ENCODE measurements at places on chromosomes 1 and 21.

- no peak for DNase-seq
These were observed 20.8 kb upstream of the NR5A2 start for GRCh38 chr1:200006711-200007110.

DNA sequence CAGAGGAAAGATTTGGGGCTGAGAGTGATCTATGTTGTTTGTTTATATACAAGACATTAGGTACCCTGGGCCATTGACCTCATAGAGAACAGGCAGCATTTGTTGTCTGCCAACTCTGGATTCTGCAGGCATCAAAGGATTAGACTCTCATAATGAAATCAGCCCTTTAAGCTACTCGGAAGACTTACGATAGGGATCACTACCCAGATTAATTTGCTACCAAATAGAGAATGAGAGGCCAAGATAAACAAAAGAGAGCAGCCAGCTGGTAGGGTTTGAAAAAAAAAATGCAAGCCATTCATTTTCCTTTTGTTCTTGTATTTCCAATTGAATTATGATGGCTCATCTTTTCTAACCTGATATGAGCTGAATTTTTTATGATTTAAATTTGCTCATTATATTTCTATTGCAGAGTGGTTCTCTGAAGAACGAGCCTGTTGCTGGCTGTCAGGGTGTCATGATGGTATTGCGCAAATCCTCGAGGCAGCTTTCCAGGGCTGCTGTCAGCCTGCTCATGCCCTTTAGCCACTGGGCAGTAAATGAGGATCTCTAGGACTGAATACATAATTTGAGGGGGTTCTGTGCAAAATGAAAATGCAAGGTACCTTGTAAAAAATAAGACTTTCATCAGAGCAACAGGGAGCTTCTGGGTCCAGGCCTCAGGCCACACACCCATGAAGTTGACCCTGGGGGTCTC, 116.4 kb upstream of the KCNJ15 start:
- DNase-seq = no peak

- DNase-seq = no peak
These were observed 2.1 kb upstream of the GFI1 start for GRCh38 chr1:92488832-92489231.

DNA sequence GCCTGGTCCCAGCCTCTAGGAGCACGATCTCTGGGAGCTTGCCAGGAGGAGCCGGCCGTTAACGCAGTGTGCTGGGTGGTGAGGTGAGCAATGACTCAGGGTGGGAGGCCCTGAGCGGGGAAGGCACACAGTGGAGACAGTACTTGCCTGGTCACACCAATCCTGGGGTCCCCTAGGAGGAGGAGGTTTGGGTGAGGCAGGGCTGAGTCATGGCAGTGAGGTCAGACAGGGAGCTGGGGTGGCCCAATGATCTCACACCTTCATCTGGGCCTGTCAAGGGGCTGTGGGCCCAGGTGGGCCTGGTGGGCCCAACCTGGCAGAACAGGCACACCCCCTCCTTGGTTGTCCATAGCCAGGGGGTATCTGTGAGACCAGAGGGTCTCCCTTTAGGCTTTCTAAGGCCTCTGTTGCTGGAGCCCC, 8.6 kb upstream of the EDN2 start:
- no peak for DNase-seq

DNA sequence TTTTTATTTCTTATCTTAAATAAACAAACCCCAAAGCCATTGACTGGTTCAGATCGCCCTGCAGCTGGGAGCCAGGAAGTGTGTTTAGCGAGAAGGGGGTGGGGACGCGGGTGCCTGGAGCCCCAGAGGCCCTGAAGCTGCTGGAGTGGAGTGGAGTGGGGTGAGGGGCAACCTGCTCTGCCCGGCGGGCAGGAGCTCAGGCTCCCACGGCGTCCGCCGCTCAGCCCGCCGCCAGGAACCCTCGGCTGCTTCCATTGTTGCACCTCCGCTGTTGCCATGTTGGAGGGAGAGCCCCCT, 673 bp downstream of the PIK3C2B start:
- no peak for DNase-seq

DNA sequence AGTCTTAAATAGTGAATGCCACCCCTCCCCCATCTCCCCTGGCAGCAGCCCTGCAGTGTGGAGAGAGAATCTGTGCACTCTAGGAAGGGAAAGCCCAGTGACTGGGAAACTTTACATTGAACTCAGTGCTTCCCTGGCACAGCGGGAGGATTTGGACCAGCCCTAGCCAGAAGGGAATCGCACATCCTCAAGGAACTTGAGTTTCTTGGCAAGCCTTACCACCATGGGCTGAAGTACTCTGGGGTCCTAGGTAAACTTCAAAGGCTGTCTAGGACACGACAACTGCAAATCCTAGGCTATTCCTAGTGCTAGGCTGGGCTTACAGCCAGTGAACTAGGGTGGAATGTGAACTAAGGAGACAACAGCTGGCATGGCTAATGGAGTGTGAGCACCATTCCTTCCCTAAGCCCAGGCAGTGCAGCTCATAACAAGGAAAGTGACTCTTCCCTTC, 88.3 kb downstream of the COL24A1 start:
- DNase-seq = no peak

- no peak for DNase-seq
These were observed 195.5 kb upstream of the NFIA start for GRCh38 chr1:60886793-60887331.

- DNase-seq = no peak
These were observed 93.1 kb upstream of the HAO2 start for GRCh38 chr1:119275145-119276134.

DNA sequence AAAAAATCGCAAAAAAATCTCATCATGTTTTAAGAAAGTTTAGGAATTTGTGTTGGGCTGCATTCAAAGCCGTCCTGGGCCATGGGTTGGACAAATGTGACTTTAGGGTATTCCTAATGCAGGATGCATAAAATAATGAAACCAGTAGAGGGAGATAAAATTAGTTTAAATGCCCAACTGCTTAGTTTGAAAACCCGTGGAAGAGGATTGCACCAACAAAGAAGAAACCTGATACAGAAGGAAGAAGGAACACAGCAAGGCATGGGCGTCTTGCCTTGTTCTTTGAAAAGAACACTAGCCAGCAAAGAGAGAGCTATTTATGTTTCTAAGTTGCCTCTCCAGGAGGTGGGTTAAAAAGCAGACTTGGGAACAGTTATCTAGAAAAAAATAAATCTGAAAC, 37.9 kb downstream of the WDR3 start:
- no peak for DNase-seq

DNA sequence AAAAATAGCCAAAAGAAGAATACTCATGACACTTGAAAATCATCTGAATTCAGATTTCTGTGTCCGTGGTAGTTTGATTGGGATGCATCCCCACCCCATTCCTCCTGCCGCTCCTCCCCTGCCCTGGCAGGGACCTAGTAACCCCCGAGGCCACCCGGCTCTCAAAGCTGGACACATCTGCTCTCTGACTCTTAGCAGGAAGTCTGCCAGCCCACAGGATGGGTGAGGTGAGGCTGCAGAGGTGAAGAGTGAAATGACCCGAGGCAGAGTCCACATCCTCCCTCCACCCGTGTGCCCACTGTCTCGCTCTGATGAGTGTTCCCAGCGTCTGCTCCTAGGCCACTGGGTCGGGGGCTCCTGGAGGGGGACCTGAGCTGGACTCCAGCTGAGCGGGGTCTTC, 308.5 kb upstream of the VAMP3 start:
- no peak for DNase-seq

DNA sequence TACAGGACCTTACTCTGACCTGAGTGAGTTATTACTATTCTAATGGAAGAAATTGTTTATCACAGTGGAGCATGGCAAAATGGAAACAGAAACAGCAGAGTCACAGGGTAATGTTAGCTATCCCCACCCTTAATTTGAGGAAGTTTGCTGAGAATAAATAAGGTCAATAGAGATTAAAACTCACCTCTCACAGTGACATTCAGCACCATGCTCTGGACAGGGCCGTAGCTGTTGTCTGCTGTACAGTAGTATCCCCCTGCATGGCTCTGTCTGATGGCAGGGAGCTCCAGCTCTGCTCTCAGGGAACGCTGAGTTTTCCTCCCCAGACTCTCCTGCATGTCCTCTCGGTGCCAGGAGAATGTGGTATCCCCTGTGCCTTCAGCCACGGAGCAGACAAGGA, 11.9 kb downstream of the FCRL4 start:
- no peak for DNase-seq

GRCh38 chr1:232699814-232700213, 69.9 kb upstream of the SIPA1L2 start:
- no peak for DNase-seq

- DNase-seq = no peak
These were observed 18.1 kb downstream of the CFAP45 start for GRCh38 chr1:159881622-159882526.

DNA sequence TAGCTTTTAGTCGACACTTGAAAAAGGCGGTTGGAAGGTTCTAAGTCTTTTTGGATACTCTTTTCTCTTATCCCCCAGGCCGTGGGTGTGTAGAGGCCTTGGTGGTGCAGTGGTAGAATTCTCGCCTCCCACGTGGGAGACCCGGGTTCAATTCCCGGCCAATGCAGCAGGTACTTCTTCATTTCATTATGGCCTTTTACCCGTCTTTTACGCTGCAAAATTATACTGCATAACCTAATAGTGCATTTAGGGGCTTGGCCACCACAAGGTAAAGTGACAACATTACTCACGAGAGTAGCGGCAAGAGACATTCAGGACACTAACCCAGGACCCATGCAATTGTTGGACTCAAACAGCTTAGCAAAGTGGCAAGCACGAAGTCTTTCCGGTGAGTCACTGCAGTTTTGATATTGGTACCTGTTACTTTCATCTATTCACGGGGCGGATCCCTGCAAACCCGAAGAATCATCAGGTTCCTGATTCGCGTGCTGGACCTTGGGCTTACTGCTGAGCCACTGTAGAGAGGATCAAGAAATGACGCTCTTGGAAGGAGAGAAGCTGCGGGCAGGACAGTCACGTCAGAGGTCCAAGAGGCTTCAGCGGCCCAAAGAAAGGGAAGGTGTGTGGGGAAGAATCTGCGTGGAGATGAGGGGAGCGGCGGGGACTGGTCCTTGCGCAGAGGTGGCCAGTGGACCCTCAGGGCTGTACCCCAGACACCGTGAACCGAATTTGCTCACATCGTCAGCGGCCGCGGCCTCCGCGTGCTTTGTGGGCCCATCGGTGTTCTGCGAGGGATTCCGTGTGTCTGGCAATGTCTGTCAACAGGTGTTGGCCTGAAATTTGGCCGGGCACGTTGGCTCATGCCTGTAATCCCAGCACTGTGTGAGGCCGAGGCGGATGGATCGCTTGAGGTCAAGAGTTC, 12.9 kb upstream of the RNU1-4 start:
- no peak for DNase-seq

DNA sequence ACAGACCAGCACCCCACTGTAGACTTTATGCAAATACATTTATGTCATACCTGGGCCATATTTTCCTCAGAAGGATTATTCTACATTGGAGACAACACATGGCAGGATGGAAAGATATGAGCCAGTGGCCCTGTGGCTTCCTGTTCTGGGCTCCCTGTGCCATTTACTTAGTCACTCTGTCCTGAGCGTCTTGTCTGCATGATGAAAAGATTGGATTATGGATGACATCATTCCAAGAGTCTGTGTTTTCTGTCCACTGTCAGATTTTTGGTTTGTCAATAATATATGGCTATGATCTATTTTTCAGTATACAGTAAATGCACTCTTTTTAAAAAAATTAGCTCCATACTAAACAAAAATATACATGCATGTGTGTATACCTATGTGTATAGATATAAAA, 30.8 kb downstream of the IGSF5 start:
- DNase-seq = no peak

DNA sequence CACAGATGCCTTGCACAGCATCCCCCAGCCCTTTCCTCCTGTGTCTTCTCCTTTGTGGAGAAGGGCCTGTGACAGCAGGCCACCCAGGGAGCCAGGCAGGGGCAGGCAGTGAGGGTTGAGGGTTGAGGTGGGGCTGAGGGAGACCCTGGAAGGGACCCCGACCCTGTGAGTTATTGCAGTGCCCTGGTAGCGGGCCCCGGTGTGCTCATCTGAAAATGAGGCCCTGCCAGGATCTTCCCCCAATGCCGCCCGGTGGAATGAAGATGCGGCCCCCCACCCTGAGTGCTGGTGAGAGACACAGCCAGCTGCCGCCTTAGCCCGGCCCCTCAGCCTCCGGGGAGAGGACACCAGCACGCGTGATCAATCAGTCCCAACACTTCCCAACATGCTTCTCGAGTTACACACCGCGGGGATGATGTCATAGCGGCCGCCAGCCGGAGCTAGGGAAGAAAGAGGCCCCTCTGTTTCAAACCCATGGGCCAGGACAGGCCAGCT, 36.2 kb upstream of the ACTRT2 start:
- no peak for DNase-seq

DNA sequence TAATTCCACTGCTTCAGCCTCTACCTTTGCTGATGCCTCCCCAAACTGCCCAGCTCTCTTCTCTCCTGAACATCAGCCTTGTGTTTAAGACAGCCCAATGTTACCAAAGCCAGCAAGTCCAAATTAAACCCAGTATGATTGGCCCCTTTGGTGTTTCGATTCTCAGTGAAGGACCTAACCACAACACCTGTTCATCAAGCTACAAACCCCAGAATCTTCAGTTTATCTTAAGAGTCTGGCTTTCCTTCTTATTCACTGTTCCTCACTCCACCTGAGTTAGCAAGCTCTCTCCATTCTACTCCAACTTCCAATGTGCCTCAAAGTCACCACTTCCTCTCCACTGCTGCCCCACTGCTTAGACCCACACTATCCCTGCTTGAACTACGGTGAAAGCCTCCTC, 25.5 kb upstream of the ITPKB start:
- DNase-seq = no peak

DNA sequence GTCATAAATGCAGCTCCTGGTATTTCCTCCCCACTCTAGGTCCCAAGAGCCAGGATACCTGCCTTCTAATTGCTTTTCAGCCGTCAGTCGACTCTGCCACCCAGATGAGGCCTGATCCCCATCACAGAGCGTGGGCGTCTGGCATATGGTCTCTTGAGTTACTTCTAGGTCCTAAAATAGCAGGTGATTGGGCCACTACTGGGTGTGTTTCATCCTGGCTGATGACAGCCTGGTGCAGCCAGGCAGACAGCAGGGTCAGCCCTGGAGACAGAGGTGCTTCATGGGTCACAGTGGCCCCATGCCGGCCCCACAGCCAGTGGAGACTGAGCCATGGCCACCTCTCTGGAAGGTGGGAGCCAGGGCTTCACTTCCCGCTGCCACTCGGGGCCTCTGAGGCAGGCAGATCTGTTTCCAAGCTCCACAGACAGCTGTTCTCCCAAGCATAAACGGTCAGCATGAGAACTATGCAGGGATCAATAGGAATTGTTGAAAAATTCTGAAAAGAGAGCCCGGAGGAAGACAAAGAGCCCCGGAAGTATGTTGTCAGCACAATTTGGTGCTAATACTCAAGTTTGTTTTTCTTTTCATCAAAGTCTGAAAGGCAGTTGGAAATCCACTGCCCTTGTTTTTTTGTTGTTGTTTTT, 83.0 kb downstream of the MAN1C1 start:
- no peak for DNase-seq
